Fibroblast of the aortic adventitia (primary cell): ENCODE measurements at places on chromosomes 7 and 10.

GRCh38 chr10:35447693-35448407, 111.5 kb downstream of the CCNY start:
- DNase-seq: peak; percentile 94

DNA sequence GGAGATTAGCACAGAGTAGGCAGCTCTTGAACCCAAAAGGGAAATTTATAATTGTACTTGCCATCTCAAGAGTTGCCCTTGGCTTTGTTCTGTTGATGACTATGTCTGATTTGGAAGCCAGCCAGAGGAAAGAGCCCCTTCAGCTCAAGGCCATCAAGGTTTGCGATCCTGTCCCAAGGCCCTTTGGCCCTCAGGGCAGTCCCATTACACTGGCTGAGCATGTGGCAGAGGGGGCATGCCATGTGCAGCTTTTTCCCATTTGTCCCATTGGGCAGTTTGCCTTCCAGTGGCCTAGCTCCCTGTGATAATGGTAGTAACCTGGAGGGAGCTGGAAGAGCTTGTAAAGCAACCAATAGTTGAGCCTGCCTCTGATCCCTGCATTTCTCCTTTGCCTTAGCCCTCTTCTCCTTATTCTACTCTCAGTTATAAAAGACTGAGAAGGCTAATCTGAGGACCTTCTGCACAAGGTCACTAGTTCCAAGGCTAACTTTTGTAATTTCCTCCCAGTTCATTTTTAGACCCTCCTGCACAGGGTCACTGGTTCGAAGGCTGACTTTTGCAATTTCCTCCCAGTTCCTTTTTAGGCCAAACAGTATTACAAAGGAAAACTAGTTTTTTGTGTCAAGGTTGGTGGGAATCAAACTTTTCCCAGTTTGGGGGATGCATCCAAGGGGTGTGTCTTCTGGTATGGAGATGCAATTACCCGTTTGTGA, 31.0 kb upstream of the ARHGAP12 start:
- no peak for DNase-seq

- DNase-seq: peak; percentile 62
Observed at GRCh38 chr7:28573059-28573553, 160.8 kb downstream of the CREB5 start.

DNA sequence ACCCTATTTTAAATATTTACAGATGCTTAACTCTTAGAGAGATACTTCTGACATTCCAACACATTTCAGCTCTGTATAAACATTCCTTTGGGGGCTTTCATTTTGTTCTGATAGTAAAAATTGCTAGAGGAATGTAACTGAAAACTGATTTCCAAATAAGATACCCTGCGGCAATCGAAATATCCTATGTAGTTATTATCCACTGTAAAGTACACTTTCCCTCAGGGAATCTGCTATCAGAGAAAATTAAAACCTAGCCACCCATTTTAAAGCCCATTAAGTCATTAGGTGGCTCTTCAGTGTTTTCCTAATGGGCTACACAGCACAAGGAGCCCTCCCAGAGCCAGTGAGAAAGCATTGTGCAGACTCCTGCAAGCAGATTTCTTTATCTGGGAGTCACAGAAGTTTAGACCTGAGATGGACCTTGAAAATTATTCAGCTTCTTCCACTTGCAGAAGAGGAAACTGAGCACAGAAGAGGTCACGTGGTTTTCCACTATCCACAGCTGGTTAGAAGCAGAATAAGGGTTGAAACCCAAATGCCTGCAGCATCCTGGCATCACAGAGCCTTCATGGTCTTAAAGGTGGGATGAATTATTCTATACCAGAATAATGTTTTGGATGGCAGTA, 12.6 kb upstream of the CPVL start:
- no peak for DNase-seq

- DNase-seq: no peak
Observed at GRCh38 chr7:51140199-51141164, 176.1 kb downstream of the COBL start.

DNA sequence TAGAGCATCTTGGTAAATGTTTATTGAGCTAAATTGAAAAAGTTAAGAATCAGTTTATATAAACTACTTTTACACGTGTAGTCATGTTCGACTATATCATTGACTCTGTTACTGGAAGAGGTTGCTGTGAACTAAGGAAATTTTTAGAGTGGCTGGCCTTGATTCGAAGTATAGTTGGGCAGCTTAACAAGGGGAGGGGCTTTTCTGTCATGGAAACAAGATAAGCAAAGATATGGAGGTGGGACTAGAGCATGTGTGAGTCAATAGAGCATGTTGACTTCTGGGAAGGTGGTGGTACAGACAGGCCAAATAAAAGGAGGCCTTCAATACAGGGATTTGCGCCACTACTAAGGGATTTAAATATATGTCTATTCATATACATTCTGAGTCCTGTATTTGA, 7.6 kb downstream of the ATP5F1C start:
- DNase-seq: peak; percentile 81

GRCh38 chr10:97685395-97685958, 1.6 kb downstream of the AVPI1 start:
- peak; percentile 64 for DNase-seq

- DNase-seq: no peak
Observed at GRCh38 chr10:79496896-79497295, 15.4 kb upstream of the EIF5AL1 start.

DNA sequence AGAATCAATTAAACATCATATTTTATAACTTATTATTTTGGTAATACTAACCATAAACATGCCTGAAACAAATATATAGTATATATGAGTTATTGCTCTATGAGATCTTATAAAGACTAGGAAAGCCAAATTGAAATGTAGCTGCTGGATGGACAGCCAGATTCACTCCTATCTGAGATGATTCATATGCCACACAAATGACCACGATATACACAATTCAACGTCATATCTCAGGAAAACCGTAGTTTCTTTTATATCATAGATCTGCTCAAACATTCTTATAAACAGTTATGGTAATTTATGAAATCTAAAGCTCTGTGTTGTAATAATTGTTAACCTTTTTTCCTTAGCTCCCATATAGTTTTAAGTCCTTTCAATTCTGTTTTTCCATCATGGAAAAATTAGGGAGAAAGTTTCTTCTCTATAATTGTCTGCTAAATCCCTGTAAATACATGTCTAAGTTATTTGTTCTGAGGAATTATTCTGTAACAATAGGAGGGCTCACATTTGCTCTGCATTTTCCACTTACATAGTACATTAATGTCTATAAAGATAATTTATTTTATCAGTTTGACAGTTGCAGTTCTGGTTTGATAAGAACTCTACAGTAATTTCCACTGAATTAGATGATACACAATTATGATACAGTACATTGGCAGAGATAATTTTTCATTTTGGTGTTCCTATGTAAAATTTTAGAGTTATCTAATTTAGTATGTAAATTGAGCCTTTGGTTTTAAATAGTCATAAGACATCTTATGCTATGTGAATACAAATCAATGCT, 42.7 kb downstream of the GNAT3 start:
- peak; percentile 26 for DNase-seq
